Activated T-helper 9 cell treated with anti-CD3 and anti-CD28 coated beads, Interleukin-2, amount 50 U/mL, for 16 hours (primary cell): ENCODE measurements at places on chromosomes 13 and 19.

DNA sequence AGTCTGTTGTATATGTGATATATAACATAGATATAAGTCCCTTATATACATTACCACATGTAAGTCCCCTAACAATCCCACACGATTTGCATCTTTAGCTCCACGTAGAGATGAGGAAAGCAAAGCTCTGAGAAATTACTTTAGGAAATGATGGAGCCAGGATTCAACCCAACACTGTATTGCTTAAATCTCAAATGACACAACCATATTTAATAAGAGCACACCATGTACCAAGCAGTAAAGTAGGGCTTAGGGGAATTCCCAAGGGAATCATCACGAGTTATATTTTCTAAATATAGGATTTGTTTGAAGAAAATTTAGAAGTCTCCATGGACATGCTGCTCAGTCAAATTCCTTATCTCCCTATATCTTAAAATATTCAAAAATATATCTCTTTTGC, 61.3 kb upstream of the POMP start:
- DNase-seq: no peak

DNA sequence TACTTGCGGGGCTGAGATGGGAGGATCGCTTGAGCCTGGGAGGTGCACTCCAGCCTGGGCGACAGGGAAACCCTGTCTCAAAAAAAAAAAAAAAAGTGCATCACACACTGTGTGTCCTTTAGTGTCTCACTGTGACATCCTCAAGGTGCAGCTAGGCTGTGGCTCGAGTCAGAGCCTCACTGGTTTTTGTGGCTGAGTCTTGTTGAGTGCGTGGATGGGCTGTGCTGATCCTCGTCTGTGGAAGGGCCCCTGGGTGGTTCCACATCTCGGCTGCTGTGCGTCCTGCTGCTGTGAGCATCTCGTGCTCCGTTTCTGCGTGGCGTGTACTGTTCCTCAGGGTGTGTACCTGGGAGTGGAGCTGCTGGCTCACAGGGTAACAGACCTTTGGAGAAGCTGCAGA, 11.2 kb downstream of the STK11 start:
- no peak for DNase-seq

- no peak for DNase-seq
These were observed 10.8 kb downstream of the TMEM38A start for GRCh38 chr19:16671652-16672274.

DNA sequence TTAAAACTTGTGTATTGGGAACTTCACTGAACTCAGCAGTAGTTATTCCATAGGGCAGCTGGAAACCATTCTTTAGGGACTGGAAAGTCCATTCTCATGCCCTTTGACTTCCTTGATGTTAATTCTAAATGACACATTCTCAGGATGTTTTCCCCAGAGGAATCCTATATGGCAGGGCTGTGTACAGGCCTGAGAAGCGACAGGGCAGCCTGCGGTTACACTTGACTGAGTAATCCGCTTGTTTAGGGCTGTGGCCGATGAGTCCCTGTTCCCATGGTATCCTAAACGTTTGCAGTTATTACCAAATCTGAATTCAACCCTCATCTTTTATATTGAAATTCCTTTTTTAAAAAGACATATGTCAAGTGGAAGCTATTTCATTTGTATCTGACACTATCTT, 83.5 kb downstream of the COL4A2 start:
- DNase-seq: no peak

GRCh38 chr19:4803736-4804695, 12.5 kb downstream of the FEM1A start:
- DNase-seq: peak; percentile 40

DNA sequence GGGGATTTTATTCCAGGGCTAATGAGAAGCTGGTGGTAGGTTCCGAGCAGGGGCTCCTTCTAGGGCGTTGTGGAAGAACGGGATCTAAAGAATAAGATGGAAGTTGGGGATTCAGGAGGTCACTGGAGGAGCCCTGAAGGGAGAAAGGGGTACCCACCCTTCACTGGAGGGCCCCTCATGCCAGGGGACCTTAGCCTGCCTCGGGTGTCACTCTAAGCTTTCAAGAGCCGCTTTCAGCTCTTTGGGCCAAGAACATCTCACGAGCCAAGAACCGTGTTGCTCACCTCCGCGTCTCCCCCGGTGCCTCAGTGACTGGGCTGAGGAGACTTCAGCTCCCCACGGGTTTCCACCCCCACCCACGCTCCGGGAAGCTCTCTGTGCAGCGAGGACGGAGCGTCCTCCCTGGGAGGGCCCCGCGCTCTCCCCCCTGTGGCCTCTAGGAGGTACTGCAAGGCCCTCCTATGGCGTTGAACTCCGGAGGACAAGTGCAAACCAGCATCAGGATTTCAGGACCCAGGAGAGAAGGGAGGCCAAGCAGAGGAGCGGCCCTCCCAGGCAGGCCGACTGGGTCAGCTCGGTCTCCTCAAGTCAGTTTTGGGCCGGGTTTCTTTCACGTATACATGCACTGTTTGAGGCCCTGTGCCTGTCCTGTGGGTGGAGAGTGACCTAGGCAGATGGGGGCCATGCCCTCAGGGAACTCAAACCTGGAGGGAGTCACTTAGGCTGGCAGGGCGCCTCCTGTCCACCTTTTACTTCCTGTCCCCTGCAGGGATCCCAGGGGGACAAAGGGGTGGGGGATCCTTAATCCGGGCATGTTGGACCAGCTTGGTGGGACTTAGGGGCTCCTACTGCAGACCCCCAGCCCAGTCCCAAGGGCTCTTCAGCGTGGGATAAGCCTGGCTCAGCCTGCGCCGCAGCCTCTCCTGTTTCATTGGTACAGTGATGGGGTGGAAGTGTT, 5.1 kb upstream of the KRTDAP start:
- DNase-seq: peak; percentile 57

DNA sequence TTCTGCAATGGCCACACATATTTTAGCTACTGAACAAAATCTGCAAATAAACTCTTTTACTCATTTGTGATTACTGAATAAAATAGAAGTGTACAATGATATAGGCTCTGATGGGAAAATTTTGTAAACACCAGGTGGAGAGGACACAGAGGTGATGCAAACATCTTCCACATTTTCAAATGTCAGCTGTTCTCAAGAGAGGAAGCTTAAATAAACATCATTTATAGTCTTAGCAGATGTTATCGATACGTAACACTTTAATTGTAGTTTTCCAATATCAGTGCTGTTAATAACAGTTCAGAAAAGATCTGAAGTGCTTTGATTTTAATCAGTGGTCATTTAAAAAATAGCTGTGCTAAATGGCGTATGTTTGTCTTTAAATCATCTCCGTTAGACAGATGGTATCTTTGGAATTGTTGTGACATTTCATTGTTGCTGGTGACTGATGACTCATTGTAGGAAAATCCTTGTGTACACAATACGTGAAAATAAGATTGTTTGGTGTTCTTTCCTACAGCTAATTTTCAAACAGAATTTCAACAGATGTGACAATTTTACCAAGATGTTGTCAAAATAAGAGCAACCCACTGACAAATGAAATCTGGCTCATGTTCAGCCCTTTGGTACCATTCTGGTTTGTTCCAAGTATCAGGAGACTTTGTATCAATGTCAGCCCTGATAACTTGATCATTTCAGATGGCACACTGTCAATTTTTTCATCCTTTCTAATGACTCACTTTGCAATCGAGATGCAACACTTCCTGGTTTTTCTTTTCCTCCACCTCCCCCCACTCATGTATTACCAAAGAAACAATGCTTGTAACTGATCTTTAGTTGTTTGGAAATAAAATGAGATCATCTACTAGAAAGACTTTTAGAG, 516.0 kb downstream of the DCT start:
- DNase-seq: no peak

GRCh38 chr19:7238051-7238450, 56.2 kb downstream of the INSR start:
- no peak for DNase-seq

GRCh38 chr13:99389520-99390304, 82.5 kb upstream of the GPR183 start:
- no peak for DNase-seq

DNA sequence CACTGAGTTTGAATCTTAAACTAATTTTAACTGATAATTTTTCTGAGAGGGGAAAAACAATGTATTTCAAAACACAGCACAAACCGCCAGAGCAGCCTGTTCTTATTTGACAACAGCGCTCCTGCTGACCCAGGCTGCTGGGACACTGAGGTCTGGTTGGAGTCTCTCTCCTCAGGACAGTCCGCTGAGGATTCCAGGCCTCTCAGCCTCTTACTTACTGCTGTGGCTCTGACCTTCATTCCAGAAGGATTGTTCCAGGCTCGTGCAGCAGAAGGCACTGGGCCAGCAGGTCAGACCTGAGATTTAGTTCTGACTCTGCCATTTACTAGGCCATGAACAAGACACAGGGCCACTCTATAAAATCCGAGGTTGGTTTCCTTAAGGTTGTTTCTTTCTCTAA, 393.6 kb downstream of the TDRD3 start:
- DNase-seq: no peak

GRCh38 chr13:39542361-39542760, 60.6 kb downstream of the LHFPL6 start:
- DNase-seq: no peak

DNA sequence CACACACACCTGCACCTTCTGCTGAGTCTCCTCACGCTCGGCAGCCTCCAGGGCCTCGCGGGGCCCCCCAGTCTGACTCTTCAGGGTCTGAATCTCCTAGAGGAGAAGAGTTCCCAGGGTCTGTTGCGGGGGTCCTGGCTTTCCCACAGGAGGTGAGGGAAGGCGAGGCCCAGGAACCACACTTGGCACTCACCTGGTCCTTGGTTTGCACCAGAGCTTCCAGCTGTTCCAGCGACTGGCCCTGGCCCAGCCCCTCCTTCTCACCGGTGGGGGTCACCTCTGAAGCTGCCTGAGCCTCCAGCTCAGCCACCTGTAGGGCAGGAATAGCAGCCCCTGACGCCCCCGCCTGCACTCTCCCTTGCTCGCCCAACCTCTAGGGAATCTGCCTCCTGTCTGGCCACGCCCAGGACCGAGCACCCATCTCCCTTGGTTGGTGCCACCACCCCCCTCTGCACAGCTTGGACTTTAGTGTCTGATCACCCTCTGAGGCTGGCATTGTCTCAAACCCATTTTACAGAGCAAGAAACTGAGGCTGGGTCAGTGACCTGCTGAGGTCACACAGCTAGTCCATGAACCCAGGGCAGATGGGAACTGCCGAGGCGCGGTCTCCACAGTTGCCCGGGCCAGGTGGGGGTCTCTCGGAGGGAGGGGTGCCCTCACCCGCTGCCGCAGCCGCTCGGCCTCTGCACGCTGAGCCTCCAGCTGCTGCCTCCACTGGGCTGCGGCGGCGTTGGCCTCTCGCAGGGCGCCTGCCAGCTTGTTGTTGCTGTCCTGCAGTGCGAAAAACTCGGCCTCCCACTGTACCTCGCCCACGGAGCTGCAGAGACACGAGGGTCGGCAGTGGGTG, 9.5 kb downstream of the HOMER3 start:
- DNase-seq: no peak

DNA sequence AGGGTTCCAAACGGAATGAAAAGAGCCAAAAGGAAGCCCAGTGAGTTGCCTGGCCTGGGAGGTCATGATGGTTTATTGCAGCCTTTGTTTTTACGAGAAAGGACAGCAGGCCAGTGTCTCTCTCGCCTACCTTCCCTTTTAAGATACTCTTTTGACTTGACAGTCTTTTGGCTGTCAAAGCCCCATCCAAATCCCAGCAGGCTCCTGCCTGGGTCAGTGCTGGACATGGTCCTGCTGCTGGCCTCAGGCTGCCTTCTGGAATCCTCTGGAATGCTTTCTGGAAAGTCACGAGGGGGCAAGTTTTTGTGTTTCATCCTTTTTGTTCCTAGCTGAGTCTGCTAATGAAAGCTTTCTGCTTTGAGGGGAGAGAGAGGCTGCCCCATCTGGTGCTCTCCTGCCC, 444.8 kb downstream of the OLFM4 start:
- no peak for DNase-seq

- no peak for DNase-seq
These were observed 1534.7 kb downstream of the OLFM4 start for GRCh38 chr13:54563286-54563685.

DNA sequence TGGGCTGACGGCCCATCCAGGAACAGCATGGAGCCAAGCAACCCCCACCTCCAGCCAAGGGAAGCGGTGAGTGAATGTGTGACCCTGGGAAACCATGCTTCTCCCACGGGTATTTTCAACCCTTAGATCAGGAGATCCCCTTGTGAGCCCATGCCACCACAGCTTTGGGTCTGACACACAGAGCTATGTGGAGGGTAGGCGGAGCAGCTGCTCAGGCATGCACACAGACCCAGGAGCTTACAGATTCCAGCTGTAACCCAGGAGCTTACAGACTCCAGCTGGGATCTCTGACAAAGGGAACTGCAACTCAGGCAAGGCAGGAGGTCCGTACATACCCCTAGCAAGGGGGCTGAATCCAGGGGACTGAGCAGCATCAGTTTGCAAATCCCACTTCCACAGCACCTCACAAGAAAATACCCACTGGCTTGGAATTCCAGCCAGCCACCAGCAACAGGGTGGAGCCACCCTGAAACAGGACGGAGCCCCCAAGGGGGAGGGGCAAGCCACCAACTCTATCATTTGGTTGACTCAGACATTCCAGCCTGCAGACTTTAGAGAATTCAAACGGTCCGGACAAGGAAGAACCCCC, 40.8 kb upstream of the RFXAP start:
- no peak for DNase-seq

GRCh38 chr19:15283141-15283883, 49.0 kb downstream of the BRD4 start:
- DNase-seq: no peak

GRCh38 chr13:108878732-108879131, 249.3 kb downstream of the MYO16 start:
- DNase-seq: no peak

DNA sequence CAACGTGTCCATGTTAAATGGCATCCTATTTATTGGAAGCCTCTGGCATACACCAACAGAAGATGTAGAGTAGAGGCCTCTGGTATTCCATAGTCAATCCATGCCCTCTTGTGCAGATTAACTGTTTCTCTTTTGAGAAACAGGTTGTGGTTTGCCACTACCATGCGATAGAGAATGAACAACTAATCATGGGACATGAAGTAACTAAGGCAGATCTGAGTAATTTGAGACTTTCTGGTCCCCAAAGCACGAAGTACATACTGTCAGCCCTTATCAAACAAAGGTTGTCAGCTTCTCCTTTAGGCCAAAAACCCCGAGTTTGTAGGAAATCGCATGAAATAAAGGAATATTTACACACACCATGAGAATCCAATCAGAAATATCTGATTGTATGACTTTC, 3.6 kb downstream of the ZNF121 start:
- DNase-seq: no peak

DNA sequence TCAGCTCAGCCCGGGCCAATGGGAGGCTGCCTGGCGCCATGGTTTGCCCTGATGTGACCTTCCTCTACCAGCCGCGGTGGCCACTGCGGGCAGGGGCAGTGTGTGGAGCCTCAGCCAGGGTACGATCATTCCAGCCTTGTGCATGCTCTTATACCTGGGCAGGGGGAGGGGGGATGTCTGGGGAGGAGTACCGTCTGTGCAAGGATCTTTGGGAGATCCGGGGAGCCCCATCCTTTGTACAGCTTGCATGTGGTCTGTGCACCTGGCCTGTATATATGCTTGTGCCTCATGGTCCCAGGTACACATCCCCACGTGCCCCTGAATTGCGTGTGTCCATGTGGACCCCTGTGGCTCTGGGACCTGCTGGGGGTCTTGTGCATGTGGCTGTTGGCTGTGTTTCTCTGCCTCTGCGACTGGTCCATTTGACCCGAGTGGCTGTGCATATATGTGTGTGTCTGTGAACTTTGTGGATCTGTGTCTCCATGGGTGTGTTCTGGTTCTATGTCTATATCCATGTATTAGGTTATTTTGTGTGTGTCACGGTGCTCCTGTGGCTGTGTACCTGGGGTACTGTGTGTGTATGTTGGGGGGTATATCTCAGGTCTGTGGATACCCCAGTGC, 12.8 kb upstream of the NANOS3 start:
- no peak for DNase-seq
